ENCODE measurements at places on chromosomes 6 and 20.

- DNase-seq: no peak
Measured at GRCh38 chr20:54980103-54980960, 504.9 kb downstream of the DOK5 start.

DNA sequence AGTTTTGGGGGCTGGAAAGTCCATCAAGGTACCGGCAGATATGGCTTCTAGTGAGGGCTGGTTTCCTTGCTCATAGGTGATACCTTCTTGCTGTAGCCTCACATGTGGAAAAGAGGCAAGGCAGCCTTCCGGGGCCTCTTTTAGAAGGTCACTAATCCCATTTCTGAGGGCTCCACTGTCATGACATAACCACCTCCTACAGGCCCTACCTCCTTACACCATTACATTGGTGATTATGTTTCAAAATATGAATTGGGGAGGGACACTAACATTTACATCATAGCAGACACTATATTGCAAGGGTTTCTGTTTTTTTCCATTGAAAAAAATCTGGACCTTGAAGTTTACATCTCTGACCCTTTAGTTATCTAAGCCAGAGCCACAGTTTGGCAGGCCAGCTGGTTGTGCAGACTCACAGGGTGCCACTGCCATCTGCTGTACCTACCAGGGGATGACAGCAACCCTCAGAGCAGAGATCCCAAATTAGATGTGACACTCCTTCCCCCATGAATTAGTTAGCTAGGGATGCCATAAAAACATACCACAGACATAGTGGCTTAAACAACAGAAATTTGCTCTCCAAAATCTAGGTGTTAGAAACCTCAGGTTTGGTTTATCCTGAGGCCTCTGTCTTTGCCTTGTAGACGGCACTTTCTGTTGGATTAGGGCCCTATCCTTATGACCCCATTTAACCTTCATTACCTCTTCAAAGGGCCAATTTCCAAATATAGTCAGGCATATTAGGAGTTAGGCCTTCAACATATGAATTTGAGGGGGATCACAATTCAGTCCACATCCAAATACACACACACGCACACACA is 166.4 kb upstream of the RNF217 start:
- DNase-seq: no peak

GRCh38 chr6:140156131-140156530 is 781.7 kb upstream of the CITED2 start:
- DNase-seq: no peak

- DNase-seq: no peak
Measured at GRCh38 chr6:108716801-108717791, 131.1 kb upstream of the ARMC2 start.

DNA sequence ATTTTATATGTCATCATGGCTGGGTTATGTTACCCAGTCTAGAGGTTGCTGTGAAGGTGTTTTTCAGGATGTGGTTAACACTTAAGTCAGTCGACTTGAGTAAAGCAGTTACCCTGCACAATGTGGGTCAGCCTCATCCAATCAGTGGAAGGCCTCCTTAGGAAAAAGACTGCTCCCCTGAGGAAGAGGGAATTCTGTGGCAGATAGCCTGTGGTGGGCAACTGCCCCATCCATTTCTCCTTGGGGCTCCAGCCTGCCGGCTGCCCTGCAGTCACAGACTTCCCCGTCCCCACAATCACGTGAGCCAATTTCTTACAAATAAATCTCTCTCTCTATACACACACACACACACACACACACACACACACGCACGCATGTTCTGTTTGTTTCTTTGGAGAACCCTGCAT is 34.5 kb upstream of the MPC1 start:
- DNase-seq: no peak

- no peak for DNase-seq
Measured at GRCh38 chr20:5835871-5836270, 85.7 kb downstream of the SHLD1 start.

DNA sequence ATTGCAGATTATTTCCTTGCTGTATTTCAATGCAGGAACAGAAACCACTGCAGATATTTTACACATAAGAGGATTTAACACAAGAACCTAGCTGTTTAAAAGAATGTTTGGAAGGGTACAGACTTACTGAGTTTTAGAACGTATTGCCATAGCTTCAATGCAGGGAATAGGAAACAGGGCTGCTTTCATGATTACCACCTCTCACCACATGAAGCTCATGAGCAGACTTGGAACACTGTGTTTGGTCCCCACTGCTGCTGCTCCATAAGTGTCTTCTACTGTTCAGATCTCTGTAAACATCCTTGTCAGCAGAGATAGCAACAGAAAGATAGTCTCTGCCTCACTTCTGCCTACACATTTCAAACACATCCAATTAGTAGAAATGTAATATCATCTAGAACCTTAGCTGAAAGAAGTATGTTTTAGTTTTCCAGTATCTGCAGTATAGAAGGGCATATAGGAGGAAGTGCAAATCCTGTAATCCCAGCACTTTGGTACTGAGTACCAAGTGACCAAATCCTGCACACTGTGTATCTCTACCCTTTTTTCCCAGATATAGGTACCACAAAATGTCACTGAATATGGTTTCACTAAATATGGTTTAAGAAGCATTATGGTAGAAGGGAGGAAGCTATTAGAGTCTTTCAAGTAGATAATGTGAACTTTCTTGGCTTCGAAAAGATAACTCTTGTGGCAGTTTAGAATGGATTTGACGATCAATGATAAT is 51.9 kb downstream of the STXBP5 start:
- DNase-seq: no peak

DNA sequence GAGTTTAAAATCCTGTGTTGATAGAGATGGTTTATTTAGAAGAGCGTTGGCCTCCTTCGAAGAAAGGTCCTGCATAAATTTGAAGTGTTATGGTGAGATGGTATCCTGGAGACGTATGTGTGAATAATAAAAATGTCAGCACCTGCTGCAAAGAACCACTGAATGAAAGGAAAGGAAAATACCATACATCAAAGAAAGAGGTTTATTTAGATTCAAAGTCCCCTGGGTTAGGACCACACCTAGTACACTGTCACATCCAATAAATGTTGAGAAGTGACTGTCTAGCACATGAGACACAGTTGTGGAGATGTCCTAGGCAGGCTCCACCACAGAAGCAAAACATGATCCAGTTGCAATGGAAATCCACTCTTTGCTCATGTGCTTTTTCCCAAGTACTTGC is 214.7 kb downstream of the PAX1 start:
- no peak for DNase-seq

DNA sequence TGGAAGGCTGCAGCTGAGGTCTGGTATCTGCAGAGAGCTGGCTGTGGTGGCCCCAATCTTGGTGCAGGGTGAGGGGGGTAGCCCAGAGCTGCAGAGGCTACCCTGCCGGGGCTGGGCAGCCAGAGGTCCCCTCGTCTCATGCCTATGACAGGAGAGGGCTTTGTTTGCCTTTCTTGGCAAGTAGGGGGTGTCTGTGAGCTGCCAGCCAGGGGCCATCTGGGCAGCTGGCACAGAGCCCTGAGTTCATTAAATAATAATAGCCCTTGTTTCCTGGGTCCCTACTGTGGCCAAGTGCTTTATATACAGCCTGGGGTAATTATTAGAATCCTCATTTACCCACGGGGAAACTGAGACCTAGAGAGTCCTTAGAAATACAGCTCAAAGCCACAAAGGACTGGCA is 66.6 kb downstream of the EZR start:
- peak; percentile 4 for DNase-seq

GRCh38 chr6:18545726-18546125 is 158.6 kb downstream of the RNF144B start:
- no peak for DNase-seq

DNA sequence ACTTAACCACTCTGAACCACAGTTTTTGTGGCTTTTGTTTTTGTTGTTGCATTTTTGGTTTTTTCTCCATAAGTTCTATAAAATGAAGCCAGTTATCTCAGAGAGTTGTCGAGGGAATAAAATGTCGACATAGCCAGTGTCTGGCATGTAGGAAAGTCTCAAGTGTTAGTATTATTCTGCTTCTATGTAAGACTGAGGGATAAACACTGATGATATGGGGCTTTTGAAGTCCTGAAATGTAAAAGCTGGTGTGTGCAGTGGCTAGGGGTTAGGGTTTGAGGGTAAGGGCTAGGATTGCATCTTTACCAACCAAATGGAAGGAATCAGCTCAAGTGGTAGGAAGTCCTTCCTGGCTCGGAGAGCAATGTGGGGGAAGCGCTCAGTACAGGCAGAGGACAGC is 59.2 kb downstream of the DAAM2 start:
- no peak for DNase-seq

- DNase-seq: no peak
Measured at GRCh38 chr6:119323931-119324330, 25.6 kb downstream of the MAN1A1 start.

DNA sequence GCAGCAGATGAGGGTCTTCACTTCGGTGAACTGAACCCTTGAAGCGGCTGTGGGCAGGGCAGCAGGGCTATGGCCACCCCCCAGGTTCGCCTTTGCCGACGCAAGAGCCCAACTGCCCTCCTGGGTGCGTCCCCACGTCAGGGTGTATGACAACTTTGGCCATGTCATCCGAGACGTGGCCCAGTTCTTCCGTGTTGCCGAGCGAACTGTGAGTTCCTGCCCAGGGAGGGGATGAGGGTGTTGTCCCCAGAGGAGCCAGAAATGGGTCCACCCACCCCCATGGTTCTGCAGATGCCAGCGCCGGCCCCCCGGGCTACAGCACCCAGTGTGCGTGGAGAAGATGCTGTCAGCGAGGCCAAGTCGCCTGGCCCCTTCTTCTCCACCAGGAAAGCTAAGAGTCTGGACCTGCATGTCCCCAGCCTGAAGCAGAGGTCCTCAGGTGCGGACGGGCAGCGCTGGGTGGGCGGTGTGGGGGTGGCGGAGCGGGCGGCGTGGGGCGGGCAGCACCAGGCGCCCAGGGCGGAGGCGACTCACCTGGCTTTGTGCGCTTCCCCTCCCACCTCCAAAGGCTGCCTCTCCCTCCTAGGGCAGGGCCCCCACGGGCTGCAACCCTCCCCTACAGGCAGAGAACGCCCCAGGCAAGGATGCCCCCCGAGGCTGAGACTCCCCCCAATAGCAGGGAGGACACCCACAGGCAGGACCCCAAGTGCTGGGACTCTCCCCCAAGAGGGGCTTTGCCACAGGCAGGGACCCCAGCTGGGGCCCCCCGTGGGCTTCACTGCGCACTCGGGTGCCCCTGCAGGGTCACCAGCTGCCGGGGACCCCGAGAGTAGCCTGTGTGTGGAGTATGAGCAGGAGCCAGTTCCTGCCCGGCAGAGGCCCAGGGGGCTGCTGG is 6.2 kb upstream of the TNFRSF6B start:
- DNase-seq: no peak

DNA sequence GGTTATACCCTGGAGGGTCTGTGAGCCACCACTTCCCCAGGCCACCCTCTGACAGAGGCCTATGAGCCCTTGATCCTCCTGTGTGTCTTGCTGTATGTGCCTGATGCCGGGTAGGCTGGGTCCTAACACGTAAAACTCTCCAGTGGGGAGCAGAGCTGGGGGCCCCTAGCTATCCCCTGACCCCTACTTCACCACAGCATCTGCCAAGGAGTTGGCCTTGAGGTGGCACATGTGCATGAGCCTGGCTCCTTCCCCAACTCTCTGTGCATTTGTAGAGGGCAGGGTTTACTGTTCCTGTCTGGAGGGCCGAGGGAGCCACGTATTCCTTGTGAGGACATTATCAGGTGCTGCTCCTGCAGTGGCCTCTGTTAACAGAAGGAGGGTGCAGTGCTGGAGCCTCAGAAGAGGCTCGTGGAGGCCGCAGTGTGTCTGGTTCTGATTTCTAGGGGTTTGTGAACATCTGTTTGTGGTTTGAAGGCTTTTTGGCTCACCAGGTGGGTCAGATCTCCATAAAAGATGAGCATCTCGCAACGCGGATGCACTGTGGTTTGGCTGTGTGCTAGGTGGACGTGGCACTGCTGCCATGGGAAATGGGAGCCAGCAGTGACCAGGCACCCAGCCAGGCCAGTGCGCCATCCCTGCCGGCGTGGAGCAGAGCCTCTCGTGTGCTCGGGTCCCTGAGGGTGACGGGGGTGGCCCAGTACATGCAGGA is 152.1 kb downstream of the DTNBP1 start:
- no peak for DNase-seq

- no peak for DNase-seq
Measured at GRCh38 chr6:149318581-149319286, 1.2 kb downstream of the TAB2 start.

- no peak for DNase-seq
Measured at GRCh38 chr20:24853916-24854315, 95.2 kb upstream of the CST7 start.

GRCh38 chr6:158812611-158813010 is 6.6 kb downstream of the EZR start:
- DNase-seq: no peak

DNA sequence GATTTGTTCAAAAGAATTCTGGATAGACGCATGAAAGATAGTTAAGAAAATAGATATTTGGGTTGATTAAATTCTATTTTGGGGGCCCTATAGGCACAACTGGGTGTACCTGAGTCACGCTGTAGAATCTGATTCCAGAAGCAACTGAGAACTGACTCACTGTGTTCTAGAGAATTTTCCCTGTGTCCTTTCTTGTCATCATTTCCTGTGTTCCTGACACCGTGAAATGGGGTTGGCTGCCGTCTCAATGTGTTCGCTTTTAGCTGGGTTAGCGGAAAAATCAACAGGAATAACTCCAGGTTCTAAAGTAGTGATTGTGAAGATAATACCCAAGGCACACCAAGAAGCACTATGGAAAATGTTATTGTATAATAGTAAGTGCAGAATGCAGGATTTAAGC is 5.0 kb downstream of the GCNT2 start:
- no peak for DNase-seq

- DNase-seq: no peak
Measured at GRCh38 chr6:2360126-2360525, 114.7 kb upstream of the GMDS start.

- DNase-seq: no peak
Measured at GRCh38 chr20:21360705-21361104, 36.6 kb downstream of the NKX2-4 start.

DNA sequence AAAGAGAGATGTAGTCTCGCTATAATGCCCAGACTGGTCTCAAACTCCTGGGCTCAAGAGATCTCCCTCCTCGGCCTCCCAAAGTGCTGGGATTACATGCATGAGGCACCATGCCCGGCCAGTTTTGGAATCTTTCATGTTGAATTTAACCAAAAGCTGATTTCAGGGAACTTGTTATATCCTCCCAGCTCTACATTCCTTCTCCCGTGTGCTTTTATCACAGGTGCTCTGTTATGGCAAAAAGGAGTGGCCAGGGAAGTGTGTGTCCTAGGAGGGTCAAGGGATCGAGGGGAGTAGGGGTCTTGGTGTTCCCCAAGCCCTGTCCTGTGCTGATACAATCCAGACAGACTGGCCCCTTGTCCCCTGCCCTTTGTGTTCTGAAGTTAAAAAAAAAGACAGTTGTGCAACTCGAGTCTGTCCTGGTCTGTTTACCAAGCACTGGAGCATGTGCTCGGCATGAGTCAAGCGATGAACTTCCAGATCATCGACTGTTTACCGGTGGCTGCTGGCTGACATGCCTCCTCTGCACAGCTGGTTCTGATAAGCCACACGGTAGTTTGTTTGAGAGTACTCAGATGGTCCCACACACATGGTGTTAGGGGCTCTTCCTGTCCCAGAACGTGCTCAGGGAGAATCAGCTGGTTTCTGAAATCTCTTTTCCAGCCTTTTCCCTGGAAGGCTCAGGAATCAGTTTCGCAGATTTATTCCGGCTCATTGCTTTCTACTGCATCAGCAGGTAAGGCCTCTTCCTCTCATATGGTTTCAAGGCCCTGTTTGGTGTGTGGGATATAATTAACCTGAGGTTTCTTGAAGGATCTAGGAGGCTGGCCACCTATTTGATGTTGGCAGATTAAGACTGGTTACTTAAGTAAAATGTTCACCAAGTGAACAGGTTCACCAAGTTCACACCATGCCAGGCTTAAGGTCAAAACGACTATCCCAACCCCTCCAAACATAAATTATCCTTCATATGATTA is 52.6 kb upstream of the NAA20 start:
- DNase-seq: no peak

Data from NCI-H510A (cell line).